ENCODE measurements at places on chromosomes 3 and 15.

DNA sequence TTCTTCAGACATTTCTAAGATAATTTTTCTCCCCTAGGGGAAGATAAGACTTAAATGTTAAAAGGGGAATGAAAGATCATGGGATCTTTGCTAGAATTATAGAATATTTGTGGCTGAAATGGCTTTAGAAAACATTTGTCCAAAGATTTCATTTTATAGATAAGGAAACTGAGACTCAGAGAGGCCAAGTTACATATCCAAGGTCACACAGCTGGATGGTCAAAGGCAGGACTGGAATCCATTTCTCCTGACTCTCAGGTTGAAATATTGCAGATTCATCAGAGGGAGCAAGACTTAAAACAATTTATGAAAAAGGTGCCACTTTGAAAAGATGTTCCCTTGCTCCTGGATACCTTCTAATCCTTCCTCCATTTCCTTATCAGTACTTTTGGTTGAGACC is 19.5 kb upstream of the LEKR1 start:
- DNase-seq, result no peak

DNA sequence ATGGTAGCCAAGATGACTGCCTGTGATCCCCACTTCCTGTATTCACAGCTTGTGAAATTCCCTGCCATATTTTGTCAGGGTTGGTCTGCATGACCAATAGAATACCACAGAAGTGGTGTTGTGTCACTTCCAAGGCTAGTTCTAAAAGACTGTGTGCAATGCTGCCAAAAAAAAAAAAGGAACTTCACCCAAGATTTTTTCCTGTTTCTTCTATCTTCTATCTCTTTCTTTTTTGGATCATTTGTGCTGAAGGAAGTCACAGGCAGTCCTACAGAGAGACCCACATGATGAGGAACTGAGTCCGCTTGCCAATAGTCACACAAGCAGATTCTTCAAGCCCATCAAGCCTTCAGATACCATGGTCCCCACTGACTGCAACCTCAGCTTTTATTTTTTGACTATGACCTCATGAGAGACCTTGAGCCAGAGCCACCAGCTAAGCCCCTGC is 18.1 kb upstream of the RAF1 start:
- no peak for DNase-seq

- DNase-seq, result no peak
These were observed 122.6 kb downstream of the CADM2 start for GRCh38 chr3:85081191-85081906.

- peak; percentile 79 for DNase-seq
These were observed 508 bp upstream of the SMAD6 start for GRCh38 chr15:66701422-66702034.

DNA sequence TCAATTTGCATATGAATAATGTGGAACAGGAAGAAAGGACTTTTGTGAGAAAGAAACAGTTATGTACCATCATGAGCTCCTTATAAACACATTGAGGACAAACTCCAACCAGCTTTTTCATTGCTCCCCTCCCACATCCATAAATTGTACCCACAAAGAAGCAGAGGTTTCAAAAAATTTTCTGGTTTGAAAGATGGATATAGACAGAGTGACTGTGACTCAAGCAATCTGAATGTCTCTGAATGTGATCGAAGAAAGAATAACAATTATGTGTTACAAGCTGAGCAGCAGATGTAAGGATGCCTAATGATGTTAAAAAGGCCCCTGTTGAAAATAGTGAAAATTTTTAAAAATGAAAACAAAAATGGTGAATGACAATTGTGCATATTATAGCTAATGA is 127.4 kb downstream of the TFG start:
- no peak for DNase-seq

- DNase-seq, result no peak
These were observed 97.4 kb downstream of the KCNAB1 start for GRCh38 chr3:156217674-156218352.

DNA sequence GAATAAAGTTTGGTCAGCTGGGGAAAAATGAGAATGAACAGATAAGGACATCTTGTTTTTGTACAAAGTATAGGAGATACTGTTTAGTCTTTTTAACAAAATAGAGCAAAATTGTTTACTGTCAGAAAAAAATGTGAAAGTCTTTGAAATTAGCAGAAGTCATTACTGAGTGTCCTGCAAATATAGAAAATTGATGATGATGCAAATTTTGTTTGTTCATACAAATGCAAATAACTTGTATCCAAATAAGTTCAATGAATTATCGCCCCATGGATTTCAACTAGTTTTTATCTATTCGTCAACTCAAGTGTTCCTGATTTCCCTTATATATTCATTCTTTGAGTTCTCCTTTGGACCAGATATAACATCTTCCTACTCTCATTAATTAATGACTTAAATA is 378.0 kb upstream of the SGO1 start:
- DNase-seq, result no peak

- no peak for DNase-seq
These were observed 268.7 kb downstream of the EDEM1 start for GRCh38 chr3:5456199-5456598.

- DNase-seq, result no peak
These were observed 3.4 kb downstream of the KLHL40 start for GRCh38 chr3:42688487-42689420.

DNA sequence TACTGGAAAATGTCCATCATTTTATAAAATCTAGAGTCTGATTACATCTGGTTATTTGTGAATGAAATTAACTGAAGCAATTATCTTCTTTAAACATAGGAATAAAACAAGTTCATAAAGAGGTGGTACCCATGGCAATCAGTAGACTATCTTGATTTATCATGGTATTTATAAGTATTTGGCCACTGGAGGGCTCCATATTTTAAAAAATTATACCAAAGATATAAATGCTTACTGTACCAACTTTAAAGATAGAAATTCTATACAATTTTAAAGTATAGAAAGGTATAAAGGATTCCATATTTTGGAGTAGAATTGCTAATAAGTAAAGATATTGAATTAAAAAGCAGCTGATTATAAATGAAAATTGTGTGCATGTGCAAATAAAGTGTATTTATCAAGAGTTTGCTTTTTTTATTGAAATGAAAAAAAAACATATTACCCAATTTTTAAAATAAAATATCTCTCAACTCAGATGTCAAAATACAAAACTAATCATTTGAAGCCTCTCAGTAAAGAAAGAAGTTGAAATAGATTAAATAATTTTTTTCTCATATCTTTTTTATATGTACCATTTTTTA is 105.3 kb downstream of the BBX start:
- no peak for DNase-seq

DNA sequence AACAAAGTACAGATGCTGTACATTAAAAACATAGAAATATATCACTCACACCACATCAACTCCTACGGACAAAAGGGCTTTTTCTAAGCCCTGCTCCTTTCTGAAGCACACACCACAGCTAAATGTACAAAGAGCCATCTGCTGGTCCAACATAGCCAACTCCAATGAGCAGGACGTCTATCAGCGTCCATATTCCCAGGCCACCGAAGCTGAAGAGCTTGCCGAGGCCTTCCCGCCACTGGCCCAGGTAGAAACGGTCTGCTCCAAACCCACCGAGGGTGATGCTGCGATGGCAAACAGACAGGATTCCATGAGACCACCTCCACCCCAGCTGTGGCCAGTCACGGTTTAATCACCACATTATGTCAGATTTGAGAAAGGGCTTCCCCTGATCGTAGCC is 9.8 kb downstream of the TM2D3 start:
- DNase-seq, result no peak

GRCh38 chr15:57146506-57147201 is 228.2 kb downstream of the TCF12 start:
- DNase-seq, result peak; percentile 56

- peak; percentile 47 for DNase-seq
These were observed 51.0 kb downstream of the PHC3 start for GRCh38 chr3:170130532-170130931.

GRCh38 chr3:21142949-21143348 is 608.1 kb downstream of the ZNF385D start:
- no peak for DNase-seq

- peak; percentile 49 for DNase-seq
These were observed 1.1 kb downstream of the PIAS1 start for GRCh38 chr15:68055224-68055705.

- DNase-seq, result no peak
These were observed 394 bp downstream of the OSBPL10 start for GRCh38 chr3:31980530-31981205.

DNA sequence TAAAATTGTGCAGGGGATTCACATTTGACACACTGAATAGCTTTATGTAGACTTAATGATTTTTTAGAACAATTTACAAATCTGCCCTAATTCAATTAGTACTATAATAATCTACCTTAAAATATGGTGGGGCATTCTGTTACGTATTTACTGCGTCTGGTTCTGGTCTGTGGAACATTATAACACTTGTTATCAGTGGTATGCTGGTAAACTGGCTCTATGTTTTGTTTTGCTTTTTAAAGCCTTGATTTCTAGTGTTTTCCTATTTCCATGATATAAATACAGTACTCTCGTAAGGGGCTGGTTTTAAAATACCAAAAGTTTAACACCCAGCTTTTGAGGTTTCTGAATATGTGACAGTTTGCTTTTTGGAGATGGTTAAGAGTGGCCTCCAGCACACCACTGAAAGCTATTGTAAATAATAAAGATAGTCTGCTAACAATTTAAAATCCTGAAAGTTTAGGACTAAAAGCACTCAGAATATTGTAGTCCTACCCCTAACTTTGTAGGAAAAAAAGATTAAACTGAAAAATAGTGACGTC is 65.6 kb upstream of the CD47 start:
- no peak for DNase-seq

DNA sequence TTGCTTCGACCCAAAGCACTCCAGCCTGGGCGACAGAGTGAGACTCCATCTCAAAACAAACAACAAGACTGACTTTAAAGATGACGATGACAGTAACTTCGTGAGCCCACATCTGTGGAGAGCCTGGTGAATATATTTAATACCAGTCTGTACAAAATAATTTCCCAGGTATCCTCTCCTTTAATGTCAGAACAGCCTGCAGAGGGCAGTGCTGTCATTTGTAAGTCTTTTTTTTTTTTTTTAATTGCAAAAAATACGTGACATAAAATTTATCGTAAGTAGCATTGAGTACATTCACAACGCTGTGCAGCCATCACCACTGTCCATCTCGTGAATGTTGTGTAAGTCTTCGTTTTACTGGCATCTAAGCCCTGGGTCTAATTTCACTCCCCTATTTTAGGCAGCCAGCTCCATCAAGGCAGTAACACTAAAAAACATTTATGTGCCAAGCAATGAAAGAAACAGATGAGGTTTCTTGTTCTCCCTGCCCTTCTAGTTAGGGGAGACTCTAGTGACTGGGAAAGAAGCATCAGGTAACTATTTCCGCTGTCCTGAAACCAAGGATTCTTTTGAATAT is 1.4 kb downstream of the HTD2 start:
- DNase-seq, result peak; percentile 76
